Esophagus squamous epithelium (tissue), 5 donors: ENCODE measurements at places on chromosomes 16 and 17.

- DNase-seq: no peak
Measured at GRCh38 chr17:75109046-75109406, 743 bp upstream of the ARMC7 start.

DNA sequence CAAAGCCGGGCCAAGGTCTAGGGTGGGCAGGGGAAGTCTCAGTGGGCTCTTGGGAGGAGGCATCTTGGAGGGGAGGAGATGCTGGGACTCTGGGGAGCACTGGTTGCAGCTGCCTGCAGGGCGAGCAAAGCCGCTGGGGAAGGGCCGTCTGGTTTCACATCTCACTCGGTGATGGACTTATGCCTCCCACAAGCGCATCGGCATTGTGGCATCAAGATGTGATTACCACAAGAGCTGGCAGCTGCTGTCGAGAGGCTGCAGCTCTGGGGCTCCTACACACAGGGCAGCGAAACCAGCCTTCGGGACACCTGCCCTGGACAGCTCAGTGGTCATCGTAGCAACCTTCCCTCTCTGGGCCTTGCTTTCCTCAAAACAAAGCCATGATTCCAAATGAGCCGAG, 3.1 kb upstream of the KCNJ12 start:
- DNase-seq: no peak

DNA sequence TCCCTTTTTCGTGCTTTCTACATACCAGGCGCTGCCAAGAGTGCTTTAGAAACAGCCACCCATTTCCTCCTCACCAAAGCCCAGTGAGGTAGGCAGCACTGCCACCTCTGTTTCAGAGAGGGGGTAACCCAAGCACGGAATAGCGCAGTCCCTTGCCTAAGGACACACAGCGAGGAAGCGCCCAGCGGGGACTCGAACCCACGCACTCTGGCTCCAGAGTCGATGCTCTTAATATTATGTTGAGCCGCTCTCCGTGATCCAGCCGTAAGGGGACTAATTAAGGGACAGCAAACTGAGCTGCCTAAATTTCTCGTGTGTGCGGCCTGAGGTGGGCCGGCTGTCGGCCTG, 497 bp downstream of the CES1 start:
- DNase-seq: no peak

DNA sequence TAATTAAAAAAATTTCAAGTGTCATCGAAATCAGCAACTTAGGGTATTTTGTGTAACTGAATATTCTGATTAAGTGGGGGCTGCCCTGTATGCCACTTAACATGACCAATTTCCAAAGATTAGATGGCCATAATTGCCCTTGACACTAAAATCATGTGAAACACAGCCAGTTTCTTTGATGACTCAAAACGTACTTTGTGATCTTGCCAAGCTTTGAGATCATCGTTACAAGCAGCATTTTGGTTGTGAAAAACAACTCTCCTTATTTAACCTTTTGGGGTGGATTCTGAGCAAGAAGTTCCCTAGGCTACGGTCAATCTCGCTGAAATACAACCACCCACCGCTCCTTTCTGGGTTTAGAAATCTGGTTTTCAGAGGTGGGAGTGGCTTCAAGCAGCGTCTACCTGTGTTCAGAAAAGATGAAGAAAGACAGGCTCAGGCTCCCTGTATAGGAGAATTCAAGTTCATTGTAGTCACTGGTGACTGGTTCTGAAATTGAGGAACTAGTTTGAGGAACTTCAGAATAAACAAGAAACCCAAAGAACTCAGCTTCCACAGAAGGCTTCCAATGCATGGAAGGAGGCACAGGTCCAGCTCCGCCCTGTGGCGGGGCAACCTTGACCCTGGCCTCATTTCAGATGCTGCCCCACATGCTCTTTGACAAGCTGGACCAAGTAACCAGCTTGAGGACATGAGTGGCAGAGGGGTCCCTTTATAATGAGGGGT, 9.4 kb downstream of the MAP3K14 start:
- DNase-seq: no peak

GRCh38 chr16:3242709-3243108, 7.8 kb upstream of the ZNF200 start:
- DNase-seq: no peak

DNA sequence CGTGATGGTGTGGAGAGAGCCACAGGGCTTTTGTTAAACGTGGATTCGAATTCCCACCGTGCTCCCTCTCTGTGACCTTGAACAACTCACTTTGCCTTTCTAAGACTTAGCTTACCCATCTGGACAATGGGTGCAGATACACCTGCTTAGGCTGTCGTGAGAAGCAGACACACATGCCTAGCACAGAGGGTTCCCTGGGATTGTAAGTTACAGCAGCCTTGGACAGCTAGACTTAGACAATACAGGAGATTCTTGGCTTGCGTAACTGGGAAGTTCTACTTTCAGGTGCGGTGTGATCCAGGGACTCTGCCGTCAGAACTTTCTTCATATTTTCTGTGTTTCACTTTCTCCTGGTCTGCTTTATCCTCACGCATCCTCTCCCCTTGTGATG, 127.0 kb downstream of the ABCC1 start:
- DNase-seq: no peak

DNA sequence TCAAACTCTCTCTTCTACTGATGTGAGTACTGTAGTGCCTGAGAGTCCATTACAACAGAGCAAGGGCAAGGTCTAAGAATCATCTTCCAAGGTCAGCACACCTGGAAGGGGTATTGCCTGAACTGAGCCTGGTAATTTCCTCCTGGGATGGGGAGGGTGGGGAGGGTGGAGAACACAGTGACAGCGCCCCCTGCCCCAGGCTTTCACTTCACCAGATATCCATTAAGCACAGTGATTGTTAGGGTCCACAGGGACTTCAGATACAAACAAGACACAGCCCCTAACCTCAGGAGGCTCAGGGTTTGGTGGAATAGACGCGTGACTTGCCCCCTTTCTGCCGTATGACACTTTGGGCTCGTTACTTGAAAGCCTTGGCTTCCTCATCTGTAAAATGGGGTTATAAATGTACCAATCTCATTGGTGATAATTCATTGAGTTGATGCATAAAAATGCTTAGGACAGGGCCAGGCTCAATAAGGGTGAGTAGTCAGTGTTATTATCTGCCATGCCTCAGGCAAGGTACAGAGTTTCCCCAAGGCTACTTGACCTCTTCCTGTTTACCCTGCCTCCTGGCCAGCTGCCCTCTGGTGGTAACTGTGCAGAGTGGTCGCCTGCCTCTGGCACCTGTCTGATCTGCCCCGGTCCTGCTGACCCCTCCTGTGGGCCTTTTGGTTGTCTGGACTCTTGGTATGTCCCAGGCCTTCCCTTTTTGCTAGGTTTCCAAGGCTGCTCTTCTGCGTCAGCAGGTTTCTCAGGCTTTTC, 13.1 kb upstream of the BRD7 start:
- no peak for DNase-seq

- no peak for DNase-seq
Measured at GRCh38 chr16:55645986-55646385, 9.8 kb upstream of the SLC6A2 start.

- DNase-seq: no peak
Measured at GRCh38 chr16:17213025-17213424, 257.7 kb downstream of the XYLT1 start.

- no peak for DNase-seq
Measured at GRCh38 chr16:5430598-5430997, 333.0 kb upstream of the EEF2KMT start.

DNA sequence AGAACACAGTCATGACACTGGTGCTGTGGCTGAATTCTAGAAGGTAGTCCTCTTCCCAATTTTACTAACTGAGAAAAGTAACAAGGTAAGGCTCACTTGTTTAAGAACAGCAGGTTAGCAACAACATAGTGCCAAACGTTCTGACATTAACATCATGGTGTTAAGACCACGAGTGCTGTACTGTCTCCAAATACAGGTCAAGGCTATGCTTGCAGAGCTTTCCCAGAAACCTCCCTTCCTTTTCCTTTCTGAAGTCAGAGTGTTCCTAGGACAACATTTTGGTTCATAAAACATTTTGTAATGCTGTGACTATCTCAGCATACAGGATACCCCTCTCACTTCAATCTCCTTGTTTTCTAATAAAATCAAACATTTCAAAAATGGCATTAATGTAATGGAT, 144.0 kb downstream of the STX8 start:
- no peak for DNase-seq

GRCh38 chr17:2602597-2603017, 9.2 kb downstream of the PAFAH1B1 start:
- DNase-seq: no peak

- no peak for DNase-seq
Measured at GRCh38 chr17:29663155-29663554, 40.4 kb upstream of the CORO6 start.

- no peak for DNase-seq
Measured at GRCh38 chr17:9912121-9913099, 7.3 kb upstream of the RCVRN start.

DNA sequence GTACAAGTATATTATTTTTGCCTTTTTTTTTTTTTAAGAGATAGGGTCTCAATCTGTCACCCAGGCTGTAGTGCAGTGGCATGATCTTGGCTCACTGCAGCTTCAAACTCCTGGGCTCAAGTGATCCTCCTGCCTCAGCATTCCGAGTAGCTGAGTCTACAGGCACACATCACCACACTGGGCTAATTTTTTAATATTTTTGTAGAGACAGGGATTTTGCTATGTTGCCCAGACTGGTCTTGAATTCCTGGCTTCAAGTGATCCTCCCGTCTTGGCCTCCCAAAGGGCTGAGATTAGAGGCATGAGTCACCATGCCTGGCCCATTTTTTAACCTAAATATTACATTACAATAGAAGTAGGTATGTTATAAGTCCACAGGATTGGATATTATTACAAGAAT, 3.2 kb downstream of the TERB1 start:
- no peak for DNase-seq

DNA sequence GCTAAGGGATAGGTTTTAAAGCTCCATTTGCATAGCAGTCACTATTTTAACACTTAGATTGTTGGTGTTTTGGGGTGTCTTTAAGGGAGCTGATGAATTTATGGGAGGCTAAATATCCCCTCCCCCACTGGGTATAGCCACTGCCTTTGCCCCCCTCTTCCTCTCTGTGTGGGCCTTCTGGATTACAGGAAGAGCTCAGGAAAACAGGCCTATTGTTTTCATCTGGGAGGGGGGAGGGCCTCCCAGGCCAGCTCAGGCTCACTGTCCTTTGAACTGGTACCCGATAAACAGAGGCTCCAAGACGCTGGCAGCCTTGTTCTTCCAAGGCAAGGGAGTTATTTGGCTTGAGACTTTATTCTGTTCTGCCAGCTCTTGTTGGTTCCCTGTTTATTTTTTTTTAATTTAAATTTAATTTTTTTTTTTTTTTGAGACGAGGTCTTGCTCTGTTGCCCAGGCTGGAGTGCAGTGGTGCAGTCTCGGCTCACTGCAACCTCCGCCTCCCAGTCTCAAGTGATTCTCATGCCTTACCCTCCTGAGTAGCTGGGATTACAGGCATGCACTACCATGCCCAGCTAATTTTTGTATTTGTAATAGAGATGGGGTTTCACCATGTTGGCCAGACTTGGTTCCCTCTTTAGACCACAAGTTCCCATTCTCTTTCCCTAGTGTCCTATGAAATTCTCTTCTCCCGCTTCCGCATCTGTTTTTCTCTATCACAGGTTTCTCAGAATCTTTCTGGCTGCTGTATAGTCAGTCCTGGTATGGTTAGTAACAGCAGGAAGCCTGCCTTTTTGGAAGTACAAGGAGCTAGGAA, 25.1 kb downstream of the MINK1 start:
- DNase-seq: no peak

DNA sequence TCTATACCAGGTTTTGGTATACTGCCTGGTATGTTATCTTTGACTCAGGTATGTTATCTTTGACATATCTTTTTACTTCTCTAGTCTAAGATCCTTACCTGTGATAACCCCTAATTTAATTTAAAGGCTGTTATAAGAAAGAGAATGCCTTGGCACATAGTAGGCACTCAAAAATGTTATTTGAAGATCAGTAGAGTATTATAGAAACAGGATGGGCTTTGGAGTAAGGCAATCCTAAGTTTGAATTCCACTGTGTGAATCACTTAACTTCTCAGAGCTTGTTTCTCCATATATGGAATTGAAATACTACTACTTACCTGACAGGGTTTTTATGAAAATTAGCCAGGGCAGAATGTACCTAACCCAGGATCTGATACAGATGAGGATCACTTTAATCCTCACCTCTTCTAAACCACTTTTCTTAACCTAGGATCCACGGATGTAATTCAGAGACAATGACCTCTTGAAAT, 1.2 kb downstream of the BRIP1 start:
- DNase-seq: no peak

DNA sequence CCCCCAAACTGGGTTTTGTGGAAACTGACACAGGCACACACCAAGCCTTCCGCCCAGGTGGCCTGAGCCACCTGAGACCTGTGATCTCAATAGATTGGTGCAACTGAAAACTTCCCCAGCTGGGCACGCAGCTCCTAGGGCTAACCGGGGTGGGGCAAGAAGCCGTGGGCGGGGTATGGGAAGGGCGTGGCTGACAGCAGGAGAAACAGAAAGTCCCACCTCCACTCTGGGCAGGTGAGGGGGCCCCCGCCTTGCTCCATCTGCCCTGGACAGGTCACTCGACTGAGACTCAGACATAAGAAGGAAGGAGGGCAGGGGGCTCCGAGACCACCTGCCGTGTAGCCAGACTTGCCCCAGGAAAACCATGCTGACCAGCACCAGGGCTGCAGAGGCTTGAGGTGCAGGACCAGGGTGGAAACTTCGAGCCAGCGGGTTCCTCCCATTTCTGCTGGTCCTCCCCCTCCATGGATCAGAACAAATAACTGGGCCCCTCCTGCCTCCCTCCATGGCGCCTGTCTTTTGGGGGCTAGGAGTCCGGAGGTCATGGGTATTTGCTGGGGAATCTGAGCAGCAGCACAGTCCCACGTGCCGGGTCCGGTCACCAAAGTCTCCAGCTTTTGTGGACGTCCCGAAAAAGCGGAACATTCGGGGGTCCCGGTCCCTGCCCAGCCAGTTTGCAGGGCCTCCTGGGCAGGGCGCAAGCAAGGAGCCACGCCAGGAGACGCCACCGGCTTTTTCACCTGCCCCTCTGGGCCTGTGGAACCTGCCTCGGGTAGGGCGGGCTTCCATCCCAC, 1.3 kb downstream of the TIMP2 start:
- DNase-seq: no peak

DNA sequence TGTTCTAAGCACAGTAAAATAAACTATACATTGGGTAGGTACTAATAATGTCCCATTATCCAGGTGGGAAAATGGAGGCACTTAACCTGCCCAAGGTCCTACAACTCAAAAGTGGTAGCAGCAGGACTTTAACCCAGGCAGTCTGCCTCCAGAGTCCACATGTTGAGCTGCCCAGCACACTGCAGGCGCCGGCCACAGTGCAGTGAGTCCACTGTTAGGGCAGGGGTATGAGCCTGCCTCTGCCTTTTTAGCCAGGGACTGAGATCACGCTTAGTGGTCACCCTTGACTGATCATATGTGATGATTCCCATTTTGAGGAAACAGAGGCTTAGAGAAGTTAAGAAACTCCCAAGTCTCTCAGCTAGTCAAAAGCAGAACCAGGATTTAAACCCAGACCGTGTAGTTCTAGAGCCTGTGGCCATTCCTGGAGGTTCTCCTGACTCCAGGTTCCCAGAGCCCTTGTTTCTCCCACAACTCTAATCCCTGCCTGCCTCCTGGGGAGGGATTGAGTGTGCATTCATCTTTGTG, 8.4 kb downstream of the CES1 start:
- no peak for DNase-seq
